Thoracic aorta (tissue), 2 donors: ENCODE measurements at places on chromosomes 4 and X.
A peak's percentile ranks its signal among the peaks of the same experiment; 100 is the strongest.

GRCh38 chr4:183398298-183399125 is 45.9 kb upstream of the CDKN2AIP start:
- H3K4me3 ChIP-seq = peak overlapping the region; percentile 89
- no peak overlapping the region for H3K27ac ChIP-seq
- DNase-seq = no peak
- H3K4me1 ChIP-seq = peaks cover 6% of the 10 kb centered on the region
- H3K27me3 ChIP-seq = no peaks in the 10 kb centered on the region

GRCh38 chr4:145177511-145177905 is 2.9 kb downstream of the OTUD4 start:
- no peak for DNase-seq
- H3K27ac ChIP-seq = no peak overlapping the region

DNA sequence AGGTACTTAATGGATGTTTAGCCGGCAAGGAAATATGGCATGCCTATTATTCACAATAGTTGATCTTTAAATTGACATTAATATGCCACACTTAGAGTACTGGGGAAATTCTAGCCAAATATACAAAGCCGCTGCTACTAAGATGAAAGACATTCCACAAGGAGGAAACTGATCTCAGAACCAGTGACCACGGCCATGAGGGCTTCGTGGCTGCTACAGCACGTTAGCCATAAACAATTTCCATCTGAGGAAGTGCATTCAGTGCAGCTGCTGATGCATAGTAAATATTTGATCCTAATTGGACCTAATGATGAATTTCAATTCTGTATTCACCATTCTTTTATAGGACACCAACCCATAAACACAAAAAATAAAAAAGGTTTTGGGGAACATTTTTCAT is 59.1 kb downstream of the SORBS2 start:
- H3K4me1 ChIP-seq = peaks cover 4% of the 10 kb centered on the region
- H3K27me3 ChIP-seq = no peaks in the 10 kb centered on the region
- H3K36me3 ChIP-seq = no peaks in the 10 kb centered on the region
- DNase-seq = no peak
- H3K27ac ChIP-seq = no peak overlapping the region

- no peak overlapping the region for H3K27ac ChIP-seq
- H3K27me3 ChIP-seq = no peaks in the 10 kb centered on the region
- no peaks in the 10 kb centered on the region for H3K36me3 ChIP-seq
- no peak overlapping the region for H3K4me3 ChIP-seq
- no peak for DNase-seq
Measured at GRCh38 chr4:155025762-155026457, 182.5 kb upstream of the NPY2R start.

GRCh38 chr4:47031011-47031678 is at the start of gene GABRB1:
TSS of gene GABRB1 (plus strand) at chr4:47031567.
- peak within 1 kb of the TSS; percentile 65 for H3K4me3 ChIP-seq
- no peaks in the 10 kb centered on the region for H3K36me3 ChIP-seq
- no peak within 1 kb of the TSS for H3K27ac ChIP-seq
- DNase-seq = no peak
- peaks cover 12% of the 10 kb centered on the region for H3K4me1 ChIP-seq
- H3K27me3 ChIP-seq = no peaks in the 10 kb centered on the region

- peaks cover 61% of the 10 kb centered on the region for H3K4me1 ChIP-seq
- H3K27ac ChIP-seq = no peak overlapping the region
- DNase-seq = no peak
- H3K4me3 ChIP-seq = no peak overlapping the region
Measured at GRCh38 chr4:88814043-88814617, 116.5 kb upstream of the NAP1L5 start.

DNA sequence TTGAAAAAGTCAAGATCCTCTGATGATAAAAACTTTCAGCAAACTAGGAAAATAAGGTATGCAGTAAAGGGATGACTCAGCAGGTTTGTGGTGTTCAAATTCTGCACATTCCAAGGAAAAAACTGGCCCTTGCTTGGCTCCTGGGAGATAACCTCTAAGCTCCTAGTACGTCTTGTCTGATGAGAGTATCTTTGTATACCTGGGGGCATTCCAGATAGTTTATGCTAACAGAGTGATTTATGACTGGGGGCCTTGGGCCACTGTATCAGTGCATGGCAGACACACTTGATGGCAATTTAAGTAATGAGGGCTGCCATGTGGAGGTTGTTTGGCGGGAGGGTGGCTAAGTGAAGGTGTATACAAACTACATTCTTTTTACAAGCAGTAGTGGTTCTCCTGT is 56.9 kb downstream of the NSG1 start:
- H3K27ac ChIP-seq = no peak overlapping the region
- H3K36me3 ChIP-seq = no peaks in the 10 kb centered on the region
- DNase-seq = no peak
- no peak overlapping the region for H3K4me3 ChIP-seq
- no peaks in the 10 kb centered on the region for H3K4me1 ChIP-seq

GRCh38 chrX:29530501-29530900 is 684.9 kb upstream of the MAGEB2 start:
- no peak overlapping the region for H3K4me3 ChIP-seq
- DNase-seq = no peak
- H3K36me3 ChIP-seq = no peaks in the 10 kb centered on the region
- H3K27me3 ChIP-seq = no peaks in the 10 kb centered on the region
- no peak overlapping the region for H3K27ac ChIP-seq

DNA sequence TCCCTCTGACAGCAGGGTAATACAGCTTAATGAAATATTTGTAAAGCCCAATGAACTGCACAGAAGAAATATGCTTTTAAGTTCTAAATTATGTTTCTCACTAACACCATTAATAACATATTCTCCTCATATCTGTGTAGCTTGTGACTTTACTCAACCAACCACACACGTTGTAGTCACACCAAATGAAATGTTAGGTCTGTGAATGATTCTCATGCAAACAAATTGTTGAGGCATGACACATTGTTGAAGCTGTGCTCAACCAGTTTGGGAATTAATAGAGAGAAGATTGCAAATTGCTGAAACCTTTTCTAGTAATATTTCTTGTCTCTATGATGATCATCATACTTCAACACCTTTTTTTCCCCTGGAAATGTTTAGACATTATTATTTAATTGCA is 645.9 kb downstream of the PCDH7 start:
- H3K4me3 ChIP-seq = no peak overlapping the region
- no peaks in the 10 kb centered on the region for H3K36me3 ChIP-seq
- no peak for DNase-seq
- no peak overlapping the region for H3K27ac ChIP-seq
- H3K4me1 ChIP-seq = no peaks in the 10 kb centered on the region
- no peaks in the 10 kb centered on the region for H3K27me3 ChIP-seq

GRCh38 chr4:24321131-24321530 is 263.2 kb downstream of the DHX15 start:
- no peaks in the 10 kb centered on the region for H3K36me3 ChIP-seq
- no peaks in the 10 kb centered on the region for H3K27me3 ChIP-seq
- DNase-seq = no peak
- H3K4me1 ChIP-seq = no peaks in the 10 kb centered on the region
- no peak overlapping the region for H3K4me3 ChIP-seq

GRCh38 chr4:40190019-40190418 is 6.8 kb upstream of the RHOH start:
- no peaks in the 10 kb centered on the region for H3K27me3 ChIP-seq
- DNase-seq = no peak
- no peak overlapping the region for H3K27ac ChIP-seq

DNA sequence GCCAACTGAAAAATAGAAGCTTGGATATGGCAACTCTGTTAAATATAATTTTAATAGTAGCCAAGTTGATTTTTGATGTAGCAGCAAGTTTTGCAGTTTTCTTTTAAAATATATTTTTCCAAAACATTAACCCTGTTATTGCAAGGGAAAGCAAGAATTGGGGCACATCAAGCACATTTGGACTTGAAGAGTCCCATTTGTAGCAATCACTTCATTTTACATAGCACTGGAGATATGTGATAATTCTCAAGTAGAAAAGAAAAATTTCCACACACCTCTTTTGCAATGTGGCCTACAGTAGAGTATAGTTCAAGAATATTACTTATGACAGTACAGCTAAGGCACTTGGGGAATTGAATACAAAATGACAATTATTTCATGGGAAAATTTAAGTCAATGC is 1.9 kb upstream of the PPP4R3C start:
- no peaks in the 10 kb centered on the region for H3K4me1 ChIP-seq
- no peaks in the 10 kb centered on the region for H3K36me3 ChIP-seq
- DNase-seq = no peak
- no peaks in the 10 kb centered on the region for H3K27me3 ChIP-seq
- no peak overlapping the region for H3K27ac ChIP-seq
- H3K4me3 ChIP-seq = no peak overlapping the region

- no peaks in the 10 kb centered on the region for H3K36me3 ChIP-seq
- H3K27me3 ChIP-seq = no peaks in the 10 kb centered on the region
- H3K4me1 ChIP-seq = peaks cover 10% of the 10 kb centered on the region
- DNase-seq = no peak
- peak overlapping the region; percentile 72 for H3K27ac ChIP-seq
- H3K4me3 ChIP-seq = peak overlapping the region; percentile 73
Measured at GRCh38 chr4:25914670-25915352, 791 bp downstream of the SMIM20 start.

- no peaks in the 10 kb centered on the region for H3K27me3 ChIP-seq
- H3K27ac ChIP-seq = no peak overlapping the region
- H3K36me3 ChIP-seq = no peaks in the 10 kb centered on the region
- no peaks in the 10 kb centered on the region for H3K4me1 ChIP-seq
- DNase-seq = no peak
Measured at GRCh38 chrX:46317163-46317562, 228.1 kb downstream of the ZNF674 start.

DNA sequence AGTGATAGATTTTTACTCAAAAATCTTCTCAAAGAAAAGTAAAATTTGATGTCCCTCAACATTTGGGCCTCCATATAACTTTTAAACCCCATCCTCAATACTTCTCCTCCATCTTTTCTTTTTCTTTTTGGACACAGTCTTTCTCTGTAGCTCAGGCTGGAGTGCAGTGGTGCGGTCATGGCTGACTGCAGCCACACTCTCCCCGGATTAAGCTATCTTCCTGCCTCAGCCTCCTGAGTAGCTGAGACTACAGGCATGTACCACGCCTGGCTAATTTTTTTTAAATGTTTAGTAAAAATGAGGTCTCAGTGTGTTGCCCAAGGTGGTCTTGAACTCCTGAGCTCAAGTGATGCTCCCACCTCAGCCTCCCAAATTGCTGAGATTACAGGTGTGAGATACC is 33.1 kb downstream of the KDM6A start:
- H3K4me3 ChIP-seq = no peak overlapping the region
- no peaks in the 10 kb centered on the region for H3K36me3 ChIP-seq
- no peaks in the 10 kb centered on the region for H3K27me3 ChIP-seq
- no peak overlapping the region for H3K27ac ChIP-seq

- H3K27me3 ChIP-seq = no peaks in the 10 kb centered on the region
- no peaks in the 10 kb centered on the region for H3K36me3 ChIP-seq
- no peak for DNase-seq
- H3K4me1 ChIP-seq = peaks cover 42% of the 10 kb centered on the region
- H3K27ac ChIP-seq = no peak overlapping the region
- no peak overlapping the region for H3K4me3 ChIP-seq
Measured at GRCh38 chr4:173185847-173186510, 17.4 kb downstream of the GALNT7 start.

GRCh38 chr4:37225778-37226177 is 18.8 kb upstream of the NWD2 start:
- H3K4me3 ChIP-seq = no peak overlapping the region
- no peak for DNase-seq
- H3K36me3 ChIP-seq = no peaks in the 10 kb centered on the region
- H3K27me3 ChIP-seq = no peaks in the 10 kb centered on the region
- no peak overlapping the region for H3K27ac ChIP-seq
- no peaks in the 10 kb centered on the region for H3K4me1 ChIP-seq

DNA sequence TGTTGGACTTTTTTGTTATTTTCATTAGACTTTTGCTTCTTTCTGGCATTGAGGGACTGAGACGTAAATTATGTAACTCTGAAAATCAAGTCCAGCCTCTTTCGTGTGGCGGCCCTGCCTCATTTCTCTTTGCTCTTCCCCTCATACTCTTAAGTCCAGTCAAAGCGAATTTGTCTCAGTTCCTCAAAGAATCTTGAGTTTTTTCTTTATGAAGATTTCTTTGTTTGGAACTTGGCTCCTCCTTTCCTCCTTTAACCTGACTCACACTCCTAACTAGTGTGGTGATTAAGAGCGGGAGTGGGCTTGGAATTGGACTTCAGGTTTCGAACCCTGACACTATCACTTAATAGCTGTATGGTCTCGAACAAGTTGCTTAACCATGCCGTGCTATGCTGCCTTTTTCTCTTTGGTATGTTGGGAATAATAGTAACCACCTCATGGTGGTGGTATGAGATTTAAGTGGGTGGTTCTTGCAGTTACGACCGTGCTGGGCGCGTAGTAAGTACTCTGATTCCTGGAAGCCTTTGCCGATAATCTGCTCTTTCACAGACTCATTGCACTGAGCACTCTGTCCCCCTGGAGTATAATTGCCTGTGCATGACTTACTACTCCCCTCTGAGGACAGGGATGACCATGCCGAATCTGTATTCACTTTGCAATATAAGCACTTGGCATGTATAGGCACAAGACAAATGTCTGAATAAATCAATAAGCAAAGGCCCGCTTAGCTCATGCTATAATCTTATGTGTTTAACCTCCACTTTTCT is 19.1 kb downstream of the FNIP2 start:
- H3K27me3 ChIP-seq = no peaks in the 10 kb centered on the region
- H3K4me1 ChIP-seq = peaks cover 52% of the 10 kb centered on the region
- H3K4me3 ChIP-seq = peak overlapping the region; percentile 15
- H3K36me3 ChIP-seq = no peaks in the 10 kb centered on the region

DNA sequence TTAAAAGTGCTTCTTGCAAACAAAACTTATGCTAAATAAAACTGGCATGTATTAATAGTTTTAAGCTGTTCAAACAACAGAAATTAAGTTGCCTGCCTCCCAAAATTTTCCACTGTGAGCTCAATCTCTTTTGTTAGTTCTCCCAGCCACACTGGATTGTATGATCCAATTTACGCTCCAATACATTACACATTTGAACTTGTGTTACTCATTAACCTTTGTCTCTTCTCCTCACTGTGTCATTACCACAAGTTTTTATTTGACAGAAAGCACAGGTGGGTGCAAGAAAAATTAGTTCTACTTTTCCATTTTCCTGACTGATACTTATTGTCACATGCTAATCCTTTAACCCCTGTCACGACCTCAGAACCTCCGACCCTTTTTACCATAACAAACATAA is 55.5 kb downstream of the SHISA3 start:
- H3K27me3 ChIP-seq = no peaks in the 10 kb centered on the region
- no peak overlapping the region for H3K27ac ChIP-seq
- H3K4me3 ChIP-seq = no peak overlapping the region
- H3K36me3 ChIP-seq = no peaks in the 10 kb centered on the region
- no peaks in the 10 kb centered on the region for H3K4me1 ChIP-seq
- no peak for DNase-seq

DNA sequence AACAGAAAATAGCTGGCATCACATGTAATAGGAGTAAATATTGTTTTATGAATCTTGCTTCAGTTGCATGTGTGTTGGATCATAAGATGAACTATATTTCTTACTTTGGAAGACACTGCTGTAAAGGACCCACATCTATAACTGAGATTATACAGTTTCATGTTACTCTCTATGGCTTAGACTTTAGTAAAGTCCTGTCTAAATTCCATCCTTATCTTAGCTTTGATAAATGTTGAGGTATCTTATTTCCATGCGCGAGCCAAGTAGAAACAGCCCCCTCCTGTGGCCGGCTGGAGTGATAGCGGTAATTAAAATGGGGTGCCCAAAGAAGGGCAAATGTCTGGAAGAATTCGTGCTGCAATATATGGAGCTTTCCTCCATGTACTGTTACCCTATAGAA is 43.0 kb downstream of the CCDC158 start:
- no peaks in the 10 kb centered on the region for H3K27me3 ChIP-seq
- H3K27ac ChIP-seq = no peak overlapping the region
- H3K4me1 ChIP-seq = peaks cover 21% of the 10 kb centered on the region
- H3K4me3 ChIP-seq = no peak overlapping the region
- no peaks in the 10 kb centered on the region for H3K36me3 ChIP-seq

GRCh38 chr4:120682981-120683380 is 239.5 kb downstream of the PRDM5 start:
- no peak for DNase-seq
- no peak overlapping the region for H3K27ac ChIP-seq
- H3K4me3 ChIP-seq = no peak overlapping the region
